Activated CD8-positive, alpha-beta memory T cell treated with anti-CD3 and anti-CD28 coated beads for 1 hour (primary cell): ENCODE measurements at places on chromosomes 5 and 9.

- DNase-seq: no peak
These were observed 6.6 kb upstream of the ARSI start for GRCh38 chr5:150309101-150309885.

DNA sequence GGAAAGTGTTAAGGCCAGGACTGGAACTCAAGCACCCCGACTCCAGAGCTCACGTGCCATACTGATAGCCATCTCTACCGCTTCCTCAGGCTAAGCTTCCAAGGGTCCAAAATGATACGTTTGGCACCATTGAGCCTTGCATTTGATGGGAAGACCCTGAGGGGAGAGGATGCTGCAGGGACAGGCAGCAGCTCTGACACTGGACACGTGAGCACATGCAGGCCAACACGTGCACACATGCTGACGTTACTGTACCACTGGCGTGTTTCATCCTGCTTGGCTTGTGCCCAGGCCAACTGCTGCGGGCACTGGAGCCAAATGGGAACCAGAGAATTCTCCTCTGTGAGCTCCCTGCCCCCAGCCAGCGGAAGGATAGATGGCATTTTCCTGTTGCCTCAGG is 5.2 kb downstream of the FAT2 start:
- DNase-seq: no peak

GRCh38 chr5:64299805-64300204 is 134.2 kb downstream of the RNF180 start:
- no peak for DNase-seq

- no peak for DNase-seq
These were observed 28.4 kb downstream of the CSF1R start for GRCh38 chr5:150057996-150058395.

DNA sequence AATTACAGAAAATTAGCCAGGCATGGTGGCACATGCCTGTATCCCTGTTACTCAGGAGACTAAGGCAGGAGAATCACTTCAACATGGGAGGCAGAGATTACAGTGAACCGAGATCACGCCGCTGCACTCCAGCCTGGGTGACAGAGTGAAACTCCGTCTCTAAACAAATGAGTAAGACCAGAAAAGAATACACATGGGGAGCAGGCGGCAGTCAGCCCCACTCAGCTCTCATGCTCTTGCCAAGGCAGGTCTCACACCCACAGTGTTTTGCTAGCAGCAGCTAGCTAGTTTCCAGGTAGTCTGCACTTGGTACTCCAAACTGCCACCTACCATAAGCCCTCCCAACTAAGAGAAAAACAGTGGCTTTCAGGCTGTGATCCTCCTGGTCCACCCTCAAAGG is 722.3 kb upstream of the CTNND2 start:
- DNase-seq: no peak

DNA sequence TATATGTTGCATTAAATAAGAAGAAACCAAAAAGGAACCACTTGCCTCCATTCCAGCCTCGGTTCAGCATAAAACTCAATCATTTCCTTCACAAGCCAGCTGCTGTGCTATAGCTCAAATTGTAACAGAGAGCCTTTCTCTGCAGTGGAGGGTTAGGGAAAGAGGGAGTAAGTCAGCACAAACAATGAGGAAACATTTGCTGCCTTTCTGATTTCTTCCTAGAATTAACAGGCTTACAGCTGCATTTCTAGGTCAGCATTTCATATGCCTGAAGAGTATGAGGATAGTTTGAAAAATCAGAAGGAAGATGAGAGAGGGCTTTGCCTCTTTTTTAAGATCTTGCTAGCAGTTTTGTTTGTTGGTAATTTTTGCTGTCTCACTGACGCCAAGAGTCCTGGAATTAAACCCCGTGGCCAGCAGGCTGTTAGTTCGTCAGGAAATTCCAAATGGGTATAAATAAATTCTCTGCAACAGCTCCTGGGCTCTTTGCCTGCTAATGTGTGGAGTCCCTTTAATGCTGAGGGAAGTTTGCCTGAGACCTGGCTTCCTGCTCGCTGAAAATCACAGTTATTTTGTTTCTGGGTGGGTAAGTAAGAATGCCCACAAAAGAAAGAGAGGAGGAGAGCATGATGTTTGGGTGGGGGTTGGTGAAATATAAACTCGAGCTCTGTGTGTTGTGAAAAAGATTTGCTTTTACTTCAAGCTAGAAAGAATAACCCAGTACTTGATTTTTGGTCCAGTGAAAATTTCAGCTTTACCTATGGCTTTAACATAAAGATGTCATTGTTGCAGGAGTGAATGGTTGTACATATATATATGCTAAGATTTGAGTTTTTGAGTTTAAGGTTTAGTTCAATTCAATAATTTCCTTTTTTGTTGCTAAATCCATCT is 148.1 kb upstream of the DMRT1 start:
- DNase-seq: no peak

DNA sequence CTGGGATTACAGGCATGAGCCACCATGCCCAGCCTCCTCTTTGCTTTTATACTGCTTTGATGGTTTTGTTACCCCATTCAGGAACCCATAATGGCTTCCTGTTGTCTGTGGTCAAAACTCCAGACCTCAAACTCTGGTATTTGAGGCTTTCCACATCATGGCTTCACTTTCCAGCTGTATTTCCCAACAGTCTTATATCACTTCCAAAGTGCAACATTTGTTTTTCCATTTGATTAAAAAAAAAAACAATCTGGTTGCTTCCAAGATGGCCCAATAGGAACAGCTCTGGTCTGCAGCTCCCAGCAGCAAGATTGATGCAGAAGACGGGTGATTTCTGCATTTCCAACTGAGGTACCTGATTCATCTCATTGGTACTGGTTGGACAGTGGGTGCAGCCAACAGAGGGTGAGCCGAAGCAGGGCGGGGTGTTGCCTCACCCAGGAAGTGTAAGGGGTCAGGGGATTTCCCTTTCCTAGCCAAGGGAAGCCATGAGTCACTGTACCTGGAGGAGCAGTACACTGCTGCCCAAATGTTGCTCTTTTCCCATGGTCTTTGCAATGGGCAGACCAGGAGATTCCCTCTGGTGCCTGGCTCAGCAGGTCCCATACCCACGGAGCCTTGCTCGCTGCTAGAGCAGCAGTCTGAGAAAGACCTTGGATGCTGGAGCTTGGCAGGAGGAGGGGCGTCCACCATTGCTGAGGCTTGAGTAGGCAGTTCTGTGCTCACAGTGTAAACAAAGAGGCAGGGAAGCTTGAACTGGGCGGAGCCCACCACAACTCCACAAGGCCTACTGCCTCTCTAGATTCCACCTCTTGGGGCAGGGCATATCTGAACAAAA is 458.4 kb downstream of the KDM4C start:
- DNase-seq: no peak

DNA sequence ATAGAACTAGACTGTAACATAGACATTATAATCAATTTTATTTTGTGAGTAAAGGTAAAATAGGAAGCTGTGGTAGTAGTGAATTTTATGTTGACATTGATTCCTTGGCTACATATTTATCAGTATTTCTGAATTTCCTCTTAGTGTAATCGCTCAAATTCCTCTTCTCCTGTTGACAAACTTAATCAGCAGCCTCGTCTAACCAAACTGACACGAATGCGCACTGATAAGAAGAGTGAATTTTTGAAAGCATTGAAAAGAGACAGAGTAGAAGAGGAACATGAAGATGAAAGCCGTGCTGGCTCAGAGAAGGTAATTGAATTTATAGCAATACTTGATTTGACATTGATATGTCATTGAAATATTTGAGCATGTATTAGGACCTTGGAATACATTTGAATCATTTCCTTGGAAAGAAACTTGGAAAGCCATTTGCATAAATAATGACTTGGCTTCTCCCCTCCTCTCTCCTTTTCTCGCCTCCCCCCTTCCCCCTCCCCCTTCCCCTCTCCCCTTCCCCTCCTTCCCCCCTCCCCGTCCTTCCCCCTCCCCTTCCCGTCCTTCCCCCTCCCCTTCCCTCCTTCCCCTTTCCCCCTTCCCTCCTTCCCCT is 75.5 kb downstream of the GPBP1 start:
- DNase-seq: no peak

DNA sequence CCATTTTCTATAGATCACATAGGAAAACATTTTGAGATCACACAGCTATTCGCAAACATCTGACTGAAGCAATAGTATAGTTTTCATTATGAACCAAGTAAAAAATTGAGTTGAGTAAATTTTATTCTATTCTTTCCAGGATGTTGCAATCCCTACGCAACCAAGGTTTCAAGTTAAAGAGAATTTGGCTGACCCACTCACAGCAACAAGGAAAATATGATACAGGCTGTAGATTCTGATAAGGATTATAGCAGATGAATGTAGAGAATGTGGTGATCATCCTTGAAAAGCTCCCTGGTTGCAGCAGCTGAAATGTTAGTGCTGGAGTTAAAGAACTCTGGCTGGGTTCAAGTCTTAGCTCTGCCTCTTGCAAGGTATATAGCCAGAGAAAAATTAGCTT is 4.7 kb downstream of the ABCA1 start:
- DNase-seq: no peak

DNA sequence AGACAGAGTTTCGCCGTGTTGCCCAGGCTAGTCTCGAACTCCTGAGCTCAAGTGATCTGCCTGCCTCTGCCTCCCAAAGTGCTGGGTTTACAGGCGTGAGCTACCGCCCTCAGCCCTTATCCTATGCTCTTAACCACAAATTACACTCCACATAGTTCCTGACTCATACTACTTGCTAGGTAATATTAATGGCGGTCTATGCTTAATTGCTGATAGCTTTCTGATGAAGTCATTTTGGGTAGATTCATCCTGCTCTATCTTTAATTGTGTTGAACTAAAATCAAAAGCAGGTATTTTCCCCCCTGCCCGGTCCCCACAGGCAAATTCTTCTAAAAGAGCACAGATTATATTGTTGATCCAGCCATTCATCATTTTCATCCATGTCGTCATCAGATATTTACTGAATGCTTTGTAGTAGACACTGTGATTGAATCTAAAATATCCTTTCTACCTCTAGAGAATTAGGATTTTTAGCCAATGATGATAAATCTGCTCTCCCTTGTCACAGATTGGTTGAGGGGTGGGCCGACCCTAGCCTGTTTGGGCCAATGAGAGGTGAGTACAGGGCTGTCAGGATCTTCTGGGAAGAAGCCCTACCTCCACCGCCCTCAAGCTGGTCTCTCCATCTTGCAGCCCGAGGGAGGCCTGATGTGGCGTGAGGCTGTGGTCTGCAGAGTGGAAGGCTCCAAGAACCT is 144.8 kb downstream of the NR3C1 start:
- DNase-seq: no peak

DNA sequence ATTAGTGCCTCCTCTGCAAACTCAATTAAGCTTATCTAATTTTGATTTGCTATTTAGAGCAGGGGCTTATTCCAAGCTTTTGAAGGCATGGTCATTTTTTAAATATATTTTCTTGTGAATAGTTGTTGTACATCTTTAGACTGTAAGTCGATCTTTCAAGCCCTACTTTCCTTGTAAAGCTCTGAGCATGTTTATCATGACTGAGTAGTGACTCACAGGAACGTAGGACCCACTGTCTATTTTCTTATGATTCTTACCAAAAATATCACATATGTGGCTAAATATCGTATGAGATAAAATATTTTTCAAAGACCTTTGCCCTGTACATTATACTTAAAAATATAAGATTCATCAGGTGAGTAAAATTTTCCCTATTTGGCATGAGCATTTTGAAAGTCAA is 440.4 kb upstream of the GRIN3A start:
- DNase-seq: no peak

DNA sequence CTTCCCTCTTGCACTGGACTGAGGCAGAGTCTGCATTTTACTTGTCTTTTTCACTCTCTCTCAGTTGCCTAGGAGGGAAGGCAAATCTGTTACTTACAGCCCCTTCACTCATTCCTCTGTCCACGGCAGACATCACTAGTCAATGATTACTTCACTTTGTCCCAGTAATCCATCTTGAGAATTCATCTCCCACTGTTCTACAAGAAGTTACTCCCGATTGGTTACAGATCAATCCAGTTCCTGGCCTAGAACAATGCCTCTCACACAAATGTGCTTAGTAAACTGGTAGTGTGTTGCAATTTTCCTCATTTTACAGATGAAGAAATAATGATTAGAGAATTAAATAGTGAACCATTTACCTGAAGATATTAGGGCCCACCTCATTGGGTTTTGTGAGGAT is 49.7 kb upstream of the SPATA31D4 start:
- DNase-seq: no peak

DNA sequence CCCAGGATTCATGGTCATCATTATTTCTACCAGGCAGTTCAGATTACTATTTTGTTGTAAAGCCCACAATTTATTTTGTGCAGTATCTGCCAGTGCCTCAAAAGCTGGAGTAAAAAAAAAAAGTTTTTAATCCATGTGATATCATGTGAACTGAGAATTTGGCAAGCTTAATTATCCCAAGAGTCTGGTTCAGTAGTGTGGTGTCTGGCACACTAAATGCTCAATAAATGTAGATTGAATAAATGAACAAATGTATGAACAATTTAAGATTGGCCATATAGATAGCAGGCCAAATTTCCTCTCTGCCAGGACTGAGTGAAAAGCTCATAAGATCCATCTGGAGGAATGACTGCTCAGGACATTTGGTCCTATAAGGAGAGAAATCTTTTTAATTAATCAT is 533.0 kb downstream of the TLE1 start:
- no peak for DNase-seq

DNA sequence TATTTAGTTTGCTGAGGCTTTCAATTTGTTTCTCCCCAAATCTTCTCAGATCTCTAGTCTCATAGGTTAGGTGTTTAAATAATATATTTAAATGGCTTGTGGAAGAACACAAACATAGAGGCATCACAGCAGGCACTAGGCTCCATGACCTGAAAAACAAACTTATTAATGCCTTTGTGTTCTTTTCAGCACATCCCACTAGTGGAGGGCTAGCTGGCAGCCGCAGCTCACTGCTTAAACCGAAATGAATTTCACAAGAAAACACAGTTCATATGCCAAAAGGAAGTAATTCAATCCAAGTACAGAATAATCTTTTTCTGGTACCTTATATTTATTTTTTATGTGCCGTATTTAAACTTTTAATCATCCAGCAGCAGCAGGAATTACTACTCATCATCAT is 382.5 kb downstream of the PLK2 start:
- no peak for DNase-seq

- DNase-seq: no peak
These were observed 164.9 kb upstream of the RAI14 start for GRCh38 chr5:34491251-34491620.

GRCh38 chr5:44821164-44821563 is 12.4 kb downstream of the MRPS30 start:
- no peak for DNase-seq

DNA sequence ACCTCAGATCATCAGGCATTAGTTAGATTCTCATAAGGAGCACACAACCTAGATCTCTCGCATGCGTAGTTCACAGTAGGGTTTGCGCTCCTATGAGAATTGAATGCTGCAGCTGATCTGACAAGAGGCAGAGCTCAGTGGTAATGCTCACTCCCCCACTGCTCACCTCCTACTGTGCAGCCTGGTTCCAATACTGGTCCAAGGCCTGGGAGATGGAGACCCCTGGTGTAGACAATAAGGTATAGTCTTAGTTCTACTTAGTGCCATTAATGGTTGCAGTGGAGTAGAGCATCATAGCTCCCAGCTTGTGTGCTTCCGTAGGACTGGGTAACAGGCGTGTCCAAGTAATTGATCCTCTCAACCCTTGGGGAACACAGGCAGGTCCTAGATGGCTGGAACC is 70.4 kb upstream of the ANKRD55 start:
- DNase-seq: no peak
